ENCODE measurements at places on chromosomes 3 and 15.

- no peak for DNase-seq
Measured at GRCh38 chr15:95715116-95715903, 615.2 kb upstream of the NR2F2 start.

DNA sequence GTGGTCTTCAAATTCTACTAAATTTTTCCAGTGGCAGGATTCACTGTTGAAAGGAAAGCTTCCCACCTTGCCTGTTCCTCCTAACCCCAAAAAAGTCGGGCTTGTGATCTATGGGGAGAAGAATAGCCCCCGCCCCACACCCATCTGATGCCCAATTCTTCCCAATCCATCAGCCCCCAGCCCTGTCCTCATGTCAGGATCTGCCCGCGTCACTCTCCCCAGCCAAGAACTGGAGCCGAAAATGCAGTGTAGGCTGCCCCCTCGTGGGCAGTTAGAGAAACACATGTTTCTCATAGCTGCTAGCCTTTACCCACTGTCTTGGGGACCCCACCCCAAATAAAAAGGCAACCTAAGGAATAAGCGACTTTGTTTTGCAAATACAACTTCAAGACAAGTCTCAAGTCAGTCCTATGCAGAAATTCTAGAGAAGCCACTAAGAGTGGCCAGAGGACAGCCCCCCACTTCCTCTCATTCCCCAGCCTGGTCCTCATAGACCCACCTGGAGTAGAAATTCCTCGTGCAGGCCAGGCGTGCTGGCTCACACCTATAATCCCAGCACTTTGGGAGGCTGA, 13.0 kb upstream of the CSK start:
- DNase-seq, result peak; percentile 74

- no peak for DNase-seq
Measured at GRCh38 chr3:67688231-67688630, 33.8 kb upstream of the SUCLG2 start.

- no peak for DNase-seq
Measured at GRCh38 chr3:184059424-184059823, 6.6 kb downstream of the HTR3C start.

DNA sequence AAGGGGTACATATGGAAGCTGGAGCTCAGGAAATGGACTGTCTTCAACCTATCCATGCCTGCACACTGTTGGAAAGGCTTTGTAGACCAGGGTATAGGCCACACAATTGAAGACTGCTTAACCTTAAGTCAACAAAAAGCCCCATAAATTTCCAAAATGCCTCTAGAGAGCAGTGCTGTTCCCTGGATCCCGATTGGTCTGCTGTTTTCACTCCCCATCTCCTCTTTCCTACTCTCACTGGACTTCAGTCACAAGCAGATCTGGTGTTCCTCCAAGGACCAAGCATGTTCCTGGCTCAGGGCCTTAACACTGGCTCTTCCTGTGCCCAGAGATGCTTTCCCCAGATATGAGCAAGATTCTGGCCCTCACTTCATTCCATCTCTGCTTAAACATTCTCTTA, 22.8 kb upstream of the LRRC34 start:
- no peak for DNase-seq

- DNase-seq, result no peak
Measured at GRCh38 chr15:98860281-98861041, 147.1 kb downstream of the PGPEP1L start.

DNA sequence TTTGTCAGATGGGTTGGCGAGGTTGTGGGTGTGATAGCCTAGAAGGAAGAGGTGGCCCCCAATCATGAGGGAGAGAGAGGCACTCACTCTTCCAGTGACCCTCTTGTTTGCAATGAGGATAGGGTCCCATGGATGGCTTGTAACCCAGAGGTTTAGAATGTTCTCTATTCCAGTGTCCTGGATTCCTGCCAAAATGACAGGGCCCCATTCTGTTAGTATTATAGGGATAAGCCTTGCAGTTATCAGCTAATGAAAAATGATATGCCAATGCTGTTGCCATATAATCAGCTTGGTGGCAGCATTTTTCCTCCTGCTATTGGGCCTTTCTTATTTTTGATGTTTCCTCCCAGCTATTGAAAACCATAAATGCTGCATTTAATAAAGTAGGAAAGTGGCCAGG, 23.3 kb upstream of the SENP7 start:
- DNase-seq, result no peak

Data from OCI-M1 (cell line).